Osteoblast (primary cell): ENCODE measurements at places on chromosomes 2 and 18. TPM values are rescaled to one million over a fixed set of nuclear protein-coding genes. Genes with fewer than 3 reads are reported as not detected.

The CD8B2 gene
- not detected in 2 replicates for total RNA-seq

The VSNL1 gene
- 0.29 and 0.36 TPM in 2 replicates for total RNA-seq

The PARD6G gene
- 2.2 and 4.4 TPM in 2 replicates for total RNA-seq

The UCN gene
- total RNA-seq = 0.36 and 1.2 TPM in 2 replicates

The ACKR3 gene
- 18.8 and 26.8 TPM in 2 replicates for total RNA-seq

The XDH gene
- total RNA-seq = under 0.01 TPM in 2 replicates

The MAL gene
- total RNA-seq = not detected in 2 replicates

The GREB1L gene
- under 0.01 and 0.36 TPM in 2 replicates for total RNA-seq

The PLEK gene
- 0.36 TPM in 1 of 2 replicates, not detected in the other for total RNA-seq

The EML6 gene
- total RNA-seq = 0.29 and 1.1 TPM in 2 replicates

The LIPG gene
- 2.2 and 3.5 TPM in 2 replicates for total RNA-seq

The CFC1 gene
- total RNA-seq = not detected in 2 replicates

The SERPINB13 gene
- total RNA-seq = under 0.01 TPM in 1 of 2 replicates, not detected in the other

The COL5A2 gene
- 632 and 879 TPM in 2 replicates for total RNA-seq

The ARHGEF4 gene
- 3.6 and 7.7 TPM in 2 replicates for total RNA-seq

The KCNG2 gene
- total RNA-seq = not detected in 2 replicates

The ONECUT2 gene
- under 0.01 TPM in 1 of 2 replicates, not detected in the other for total RNA-seq

The DTNA gene
- 10.1 and 11.5 TPM in 2 replicates for total RNA-seq

The VIT gene
- 27.7 and 31.1 TPM in 2 replicates for total RNA-seq

The MEIS1 gene
- total RNA-seq = 11.9 and 15.9 TPM in 2 replicates
